ENCODE measurements at places on chromosomes 1 and 21.

DNA sequence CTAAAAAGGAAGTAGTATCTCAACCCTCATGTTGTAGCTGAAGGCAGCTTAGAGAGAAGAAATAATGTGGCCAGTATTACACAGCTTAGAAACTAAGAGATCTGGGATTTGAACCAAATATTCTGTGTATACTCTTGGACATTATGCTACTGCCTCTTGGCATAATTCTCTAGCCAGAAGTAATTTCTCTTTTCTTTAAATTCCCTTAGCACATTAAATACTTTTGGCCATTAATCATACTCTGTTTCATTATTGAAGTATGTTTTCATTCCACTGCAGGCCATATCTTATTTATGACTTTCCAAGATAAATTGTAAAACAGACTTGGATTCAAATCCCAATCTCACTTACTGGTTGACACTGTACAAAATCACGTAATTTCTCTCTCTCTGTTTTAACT lies 181.3 kb upstream of the SPAG17 start:
- no peak for DNase-seq

GRCh38 chr1:1085171-1085841 lies 11.2 kb upstream of the RNF223 start:
- DNase-seq, result no peak

DNA sequence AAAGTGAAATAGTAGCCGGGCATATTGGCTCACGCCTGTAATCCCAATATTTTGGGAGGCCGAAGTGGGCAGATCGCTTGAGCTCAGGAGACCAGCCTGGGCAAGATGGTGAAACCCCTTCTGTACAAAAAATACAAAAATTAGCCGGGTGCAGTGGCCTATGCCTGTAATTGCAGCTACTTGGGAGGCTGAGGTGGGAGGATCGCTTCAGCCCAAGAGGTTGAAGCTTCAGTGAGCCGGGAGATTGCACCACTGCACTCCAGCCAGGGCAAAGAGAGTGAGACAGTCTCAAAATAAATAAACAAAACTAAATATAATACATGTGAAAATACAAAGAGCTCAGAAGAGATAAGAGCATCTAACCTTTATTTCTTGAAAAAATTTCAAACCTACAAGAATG lies 2.3 kb upstream of the MSTO1 start:
- no peak for DNase-seq

DNA sequence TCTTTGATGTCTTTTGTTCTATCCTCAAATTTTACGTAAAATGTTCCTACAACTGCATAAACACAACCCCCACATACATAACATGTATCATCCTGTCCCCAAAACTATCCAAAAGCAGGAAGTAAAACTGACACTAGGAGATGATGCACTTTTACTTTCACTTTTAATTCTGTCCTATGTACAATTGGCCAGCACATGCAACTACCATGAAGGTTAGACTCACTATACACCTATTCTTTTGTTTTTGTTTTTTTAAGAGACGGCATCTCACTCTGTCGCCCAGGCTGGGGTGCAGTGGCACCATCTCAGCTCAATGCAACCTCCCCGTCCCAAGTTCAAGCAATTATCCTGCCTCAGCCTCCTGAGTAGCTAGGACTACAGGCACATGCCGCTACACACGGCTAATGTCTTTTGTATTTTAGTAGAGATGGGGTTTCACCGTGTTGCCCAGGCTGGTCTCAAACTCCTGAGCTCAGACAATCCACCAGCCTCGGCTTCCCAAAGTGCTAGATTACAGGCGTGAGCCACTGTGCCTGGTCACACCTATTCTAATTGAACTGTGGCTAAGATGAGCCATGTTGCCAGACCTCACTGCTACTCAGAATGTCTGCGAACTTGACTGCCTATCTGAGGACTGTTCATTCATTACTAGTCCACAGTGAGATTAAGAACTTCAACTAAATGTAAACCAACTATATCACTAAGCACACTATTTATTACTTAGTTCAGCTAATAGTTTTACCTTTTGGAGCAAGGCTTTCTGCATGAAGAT lies 48.0 kb downstream of the TOR3A start:
- peak; percentile 44 for DNase-seq

- no peak for DNase-seq
Observed at GRCh38 chr21:38637161-38637560, 138.9 kb upstream of the ERG start.

GRCh38 chr1:64745986-64746940 lies 1.4 kb downstream of the RAVER2 start:
- DNase-seq, result no peak

DNA sequence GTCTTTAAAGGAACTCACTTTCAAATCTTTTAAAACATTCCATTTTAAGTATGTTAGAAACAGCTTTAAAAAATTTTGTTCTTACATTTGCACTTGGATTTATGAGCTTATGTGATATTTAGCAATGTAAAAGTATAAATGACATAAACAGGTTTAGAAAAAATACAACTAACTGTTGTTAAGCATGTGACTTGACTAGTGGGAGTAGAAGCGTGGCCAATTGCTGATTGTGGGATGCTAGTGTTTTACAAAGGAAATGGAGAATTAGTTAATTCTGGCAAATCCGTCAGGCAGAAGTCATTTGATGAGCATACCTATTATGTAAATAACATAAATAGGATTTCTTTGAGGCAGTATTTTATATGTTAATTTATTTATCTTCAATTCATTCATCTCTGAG lies 175.8 kb downstream of the ADGRL2 start:
- no peak for DNase-seq

DNA sequence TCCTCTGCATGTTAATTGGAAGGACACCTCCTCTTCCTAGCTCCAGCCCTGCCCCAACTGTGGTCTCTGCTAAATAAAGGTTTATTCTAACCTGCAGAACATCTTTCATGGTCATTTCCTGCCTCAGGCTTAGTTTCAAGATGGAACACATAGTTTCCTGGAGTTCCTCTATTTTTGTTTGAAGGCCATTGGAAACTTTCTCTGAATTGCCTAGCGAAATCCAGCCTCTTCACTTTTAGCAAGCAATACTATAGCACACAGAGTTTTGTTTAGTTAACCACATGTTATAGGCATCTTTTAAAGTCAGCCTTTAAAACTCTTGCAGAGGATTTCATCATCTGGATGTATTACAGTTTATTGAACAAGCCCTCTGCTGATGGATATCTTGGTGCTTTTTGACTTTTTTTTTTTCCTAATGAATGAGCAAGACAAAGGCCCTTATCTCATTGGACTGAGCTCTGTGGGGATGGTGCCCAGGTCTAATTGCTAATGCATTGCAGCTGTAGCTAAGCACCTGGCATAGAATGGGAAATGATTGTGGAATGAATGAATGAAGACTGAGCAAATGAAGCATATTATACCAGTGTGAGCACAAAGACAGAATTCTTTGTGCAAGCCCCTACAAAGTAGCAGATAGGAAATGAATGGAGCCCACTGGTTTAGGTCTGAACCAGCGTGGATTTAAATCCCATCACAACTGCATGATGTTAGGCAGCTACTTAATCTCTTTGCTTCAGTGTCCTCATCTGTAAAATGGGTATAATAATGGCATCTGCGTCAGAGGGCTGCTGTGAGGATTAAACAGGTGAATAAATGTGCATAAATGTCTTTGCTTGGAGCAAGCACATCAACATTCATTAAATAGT lies 641 bp upstream of the CFAP107 start:
- DNase-seq, result no peak

DNA sequence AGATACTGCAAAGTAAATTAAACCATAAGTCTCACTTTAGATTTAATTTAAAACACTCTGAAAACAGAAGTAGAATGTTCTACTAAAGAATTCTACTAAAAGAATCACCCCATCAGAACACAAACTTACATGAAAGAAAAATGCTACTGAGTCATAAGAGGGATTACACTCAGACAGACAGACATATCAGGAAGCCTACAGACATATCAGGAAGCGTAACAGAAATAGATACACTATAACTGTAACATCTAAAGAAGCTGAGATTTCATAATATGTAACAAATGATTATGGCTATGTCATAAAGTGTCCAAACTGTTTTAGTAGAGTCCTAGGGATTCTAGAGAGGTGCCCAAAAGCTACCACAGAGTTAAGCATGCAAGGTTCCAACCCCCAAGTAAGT lies 23.9 kb downstream of the FOXJ3 start:
- DNase-seq, result no peak

DNA sequence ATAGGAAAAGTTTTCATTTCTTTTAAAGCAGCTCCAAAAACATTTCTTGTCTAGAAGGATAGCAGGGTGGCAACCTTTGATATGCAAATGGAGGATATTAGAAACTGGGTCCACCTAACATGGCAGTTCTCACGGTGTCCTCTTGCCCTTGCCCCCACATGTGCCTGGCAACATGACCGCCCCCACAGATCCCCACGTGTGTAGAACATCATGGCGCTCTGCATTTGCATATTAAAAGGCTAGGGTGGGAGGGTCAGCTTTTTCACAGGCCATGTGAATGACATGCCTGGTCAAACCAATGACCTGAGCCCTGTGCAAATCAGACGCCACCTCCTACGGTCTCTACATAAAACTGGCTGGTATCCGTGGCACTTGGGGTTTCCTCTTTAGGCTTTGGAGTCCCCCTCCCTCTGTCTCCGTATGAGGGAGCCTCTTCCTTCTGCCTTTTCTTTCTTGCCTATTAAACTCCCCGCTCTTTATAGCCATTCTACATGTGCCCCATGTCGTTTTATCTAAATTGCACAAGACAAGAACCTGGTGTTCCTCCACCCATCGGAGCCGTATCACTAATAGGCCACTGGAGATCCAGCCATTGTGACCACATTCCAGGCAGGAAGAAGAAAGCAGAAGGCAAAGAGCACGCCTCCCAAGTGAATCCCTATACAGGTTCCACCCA lies 71.3 kb downstream of the WDR4 start:
- DNase-seq, result no peak

GRCh38 chr1:65940126-65940525 lies 147.4 kb downstream of the PDE4B start:
- DNase-seq, result no peak

DNA sequence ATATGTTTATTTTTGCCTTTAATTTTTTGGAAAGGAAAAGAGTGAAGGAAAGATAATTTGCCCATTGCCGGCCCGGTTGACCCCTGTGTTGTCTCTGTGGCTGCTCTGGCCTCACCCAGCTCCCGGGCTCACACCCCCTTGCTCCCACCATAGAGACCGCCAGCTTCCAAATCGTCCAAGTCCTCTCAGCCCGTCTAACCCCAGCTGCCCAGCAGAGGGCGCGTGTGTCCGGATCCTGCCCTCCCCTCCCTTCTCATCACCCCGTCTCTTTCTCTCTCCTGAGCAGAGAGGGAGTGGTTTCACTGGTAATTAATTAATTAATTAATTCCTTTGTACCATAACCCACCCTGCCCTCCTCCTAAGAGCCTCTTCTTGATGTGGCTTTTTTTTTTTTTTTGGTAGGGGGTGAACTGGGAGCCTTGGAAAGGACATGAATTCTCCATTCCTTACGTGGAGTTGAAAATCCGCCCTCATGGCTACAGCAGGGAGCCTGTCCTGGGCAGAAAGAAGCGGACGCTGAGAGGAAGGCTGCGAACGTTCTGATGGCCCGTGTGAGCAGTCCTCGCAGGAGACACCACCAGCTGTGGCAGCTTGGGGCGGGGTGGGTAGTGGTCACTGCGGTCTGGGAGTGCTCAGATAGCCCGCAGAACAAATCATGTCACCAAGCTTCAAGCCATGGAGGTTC lies 45.9 kb downstream of the KIAA0040 start:
- peak; percentile 76 for DNase-seq

GRCh38 chr1:76238094-76238628 lies 163.6 kb downstream of the ST6GALNAC3 start:
- DNase-seq, result no peak

GRCh38 chr21:44458971-44459711 lies 3.8 kb downstream of the LRRC3 start:
- DNase-seq, result no peak

DNA sequence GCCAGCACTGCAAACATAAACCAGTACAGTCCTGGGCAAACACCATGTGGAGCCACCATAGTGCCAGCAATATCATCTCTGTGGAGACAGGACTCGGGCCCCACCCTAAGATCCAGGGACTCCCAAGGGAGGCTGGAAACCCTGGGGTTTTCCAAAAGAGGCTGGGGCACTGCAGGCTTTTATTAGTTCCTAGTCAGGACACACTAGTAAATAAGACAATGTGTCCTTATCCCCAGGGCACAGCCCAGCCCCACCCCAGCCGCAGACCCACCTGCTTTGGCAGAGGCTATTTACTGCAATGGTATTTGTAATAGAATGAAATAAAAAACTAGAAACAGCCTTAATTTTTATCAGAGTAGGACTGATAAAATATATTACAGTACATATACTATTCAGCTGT lies 486 bp upstream of the GJB3 start:
- DNase-seq, result no peak

- DNase-seq, result no peak
Observed at GRCh38 chr1:154971341-154971998, 923 bp upstream of the SHC1 start.

GRCh38 chr1:46148318-46148717 lies 15.9 kb upstream of the PIK3R3 start:
- no peak for DNase-seq

- DNase-seq, result no peak
Observed at GRCh38 chr1:17955302-17956285, 152.0 kb upstream of the IGSF21 start.

- no peak for DNase-seq
Observed at GRCh38 chr1:210786546-210786945, 347.4 kb downstream of the KCNH1 start.

DNA sequence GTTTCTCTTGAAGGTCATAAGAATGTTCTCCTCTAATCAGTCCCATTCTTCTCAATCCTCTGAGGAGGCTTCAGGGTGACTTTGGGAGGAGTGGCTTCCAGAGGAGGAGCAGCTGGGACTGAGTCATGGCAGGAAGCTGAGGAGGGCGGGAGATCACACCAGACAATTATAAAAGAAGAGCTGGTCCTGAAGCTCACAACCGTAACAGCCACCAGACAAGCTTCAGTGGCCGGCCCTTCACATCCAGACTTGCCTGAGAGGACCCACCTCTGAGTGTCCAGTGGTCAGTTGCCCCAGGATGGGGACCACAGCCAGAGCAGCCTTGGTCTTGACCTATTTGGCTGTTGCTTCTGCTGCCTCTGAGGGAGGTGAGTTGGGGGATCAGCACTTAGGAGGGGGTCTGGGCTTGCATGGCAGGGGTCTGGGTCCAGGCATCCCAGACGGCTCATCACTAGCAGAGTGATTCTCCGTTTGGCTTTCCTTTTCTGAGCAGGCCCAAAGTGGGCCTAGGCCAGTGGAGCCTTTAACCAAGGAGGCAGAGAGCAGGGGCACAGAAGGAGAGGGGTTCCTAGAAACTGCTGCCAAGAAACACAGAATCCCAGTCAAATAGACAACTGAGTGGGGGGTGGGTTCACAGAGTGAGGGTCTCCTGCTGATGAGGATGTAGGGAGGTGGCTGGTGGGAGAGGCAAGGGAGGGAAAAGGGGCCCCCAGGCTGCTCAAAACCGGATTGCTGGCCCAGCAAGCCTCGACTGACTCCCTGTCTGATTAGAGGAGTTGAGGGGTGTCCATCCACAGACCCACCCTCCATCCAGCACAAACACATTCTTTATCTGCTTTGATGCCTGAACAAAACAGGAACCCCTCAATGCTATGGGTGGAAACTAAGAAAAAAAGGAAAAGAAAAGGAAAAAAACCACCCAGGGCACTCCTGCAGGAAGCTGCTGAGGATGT lies at the start of gene ECM1:
Gene ECM1 (plus strand): TSS at position 198 of the 953 bp plus-strand sequence. CDS start 101 bp downstream, at position 299.
- peak; percentile 20 for DNase-seq
